DMS79 (cell line): ENCODE measurements at places on chromosomes 2 and 18.

DNA sequence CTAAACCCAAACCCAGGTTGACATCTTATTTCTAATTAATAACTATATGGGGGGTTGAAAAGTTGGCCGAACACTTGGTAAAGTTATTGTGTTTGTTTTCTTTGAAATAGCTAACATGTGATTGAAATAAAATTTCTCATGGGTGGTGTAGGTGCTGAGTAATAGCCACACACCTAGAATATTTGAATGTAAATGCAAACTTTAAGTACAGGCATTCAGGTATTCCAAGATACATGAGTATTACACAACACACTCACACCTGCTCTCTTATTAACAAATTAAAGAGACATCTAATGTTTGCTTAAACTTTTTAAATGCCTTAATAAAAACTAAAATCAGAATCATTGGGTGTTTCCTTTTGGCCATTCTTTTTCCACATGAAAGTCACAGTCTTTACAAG, 165.5 kb downstream of the EHBP1 start:
- no peak for DNase-seq

DNA sequence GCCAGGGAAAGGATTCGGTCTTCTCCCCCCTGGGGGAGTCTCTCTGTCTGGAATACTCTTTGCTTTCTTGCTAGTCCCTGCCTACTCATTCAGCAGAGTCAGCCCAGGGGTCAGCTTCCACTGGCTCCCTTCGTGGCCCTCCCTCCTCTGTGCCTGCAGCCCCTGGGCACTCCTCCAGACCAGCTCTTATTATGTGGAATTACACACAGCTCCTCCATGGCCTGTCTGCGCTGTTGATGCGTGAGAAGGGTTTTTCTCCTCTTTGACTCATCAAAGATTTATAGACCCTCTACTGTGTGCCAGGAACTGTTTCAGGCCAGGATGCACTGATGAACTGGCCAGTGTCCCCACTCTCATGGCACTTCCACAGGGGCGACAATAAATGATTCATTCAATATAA, 44.4 kb downstream of the ST8SIA5 start:
- no peak for DNase-seq

GRCh38 chr18:32773382-32773712, 524 bp upstream of the KLHL14 start:
- DNase-seq: no peak

GRCh38 chr2:178796079-178796677, 11.0 kb downstream of the TTN start:
- no peak for DNase-seq

DNA sequence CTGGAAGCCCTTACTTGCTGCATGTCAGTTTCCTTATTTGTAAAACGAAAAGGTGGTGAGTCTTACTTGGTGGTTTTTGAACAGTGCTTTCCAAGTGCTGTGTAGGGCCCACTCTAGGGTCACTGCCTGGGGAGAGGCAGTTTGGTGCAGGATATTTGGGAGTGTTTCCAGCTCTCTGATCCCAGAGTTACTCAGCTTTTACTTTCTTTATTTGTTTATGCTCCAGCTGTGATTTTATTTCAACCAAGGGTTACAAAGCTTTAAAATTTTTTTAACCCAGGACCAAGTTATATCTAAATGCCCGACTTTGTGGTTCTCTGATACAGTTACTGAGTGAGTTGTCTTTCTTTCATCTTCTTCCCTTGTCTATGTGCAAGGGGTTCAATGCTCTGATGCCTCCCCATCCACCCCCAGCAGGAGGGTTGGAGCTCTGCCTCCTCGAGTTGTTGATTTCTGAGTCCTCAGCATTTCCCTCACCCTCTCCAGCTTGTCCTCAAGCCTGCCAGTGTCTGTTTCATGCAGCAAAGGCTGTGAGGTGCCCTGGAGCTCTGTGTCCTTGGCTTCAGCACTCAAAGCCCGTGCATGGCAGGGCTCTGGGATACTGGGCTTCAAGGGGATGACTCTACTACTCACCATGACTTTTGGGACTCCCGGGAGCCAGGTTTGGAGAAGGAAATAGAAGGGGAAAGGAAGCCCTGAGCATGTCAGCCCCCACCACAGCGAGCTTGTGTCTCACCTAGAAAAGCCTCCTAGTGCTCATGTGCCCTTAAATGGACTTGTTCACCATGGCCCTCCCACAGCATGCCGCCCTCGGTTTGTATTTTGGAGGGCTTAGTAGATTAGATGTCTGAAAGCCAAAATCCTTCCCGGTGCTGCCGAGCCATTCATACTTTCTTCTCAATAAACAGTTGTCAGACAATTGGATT, 236.8 kb downstream of the SETBP1 start:
- DNase-seq: peak; percentile 79

DNA sequence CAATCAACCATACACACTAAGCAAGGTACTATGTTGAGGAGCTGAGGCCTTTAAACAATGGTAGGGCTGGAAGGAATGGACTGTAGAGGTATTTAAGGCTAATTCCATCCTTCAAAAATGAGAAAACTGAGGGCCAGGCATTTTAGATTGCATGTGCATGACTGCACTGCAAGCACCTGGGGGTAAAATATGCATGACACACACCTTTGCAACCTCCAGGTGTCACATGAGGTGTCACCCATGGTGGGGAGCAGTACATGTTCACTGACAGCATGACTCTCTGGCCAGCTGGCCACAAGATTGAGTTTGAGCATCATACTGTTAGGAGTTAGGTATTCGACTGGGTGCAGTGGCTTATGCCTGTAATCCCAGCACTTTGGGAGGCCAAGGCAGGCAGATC, 182.8 kb downstream of the ZBTB7C start:
- no peak for DNase-seq

- DNase-seq: no peak
These were observed 49.3 kb upstream of the AP1S3 start for GRCh38 chr2:223886726-223887125.

- no peak for DNase-seq
These were observed 1240.8 kb upstream of the CRIM1 start for GRCh38 chr2:35114765-35115164.

GRCh38 chr2:151459358-151459757, 49.7 kb downstream of the RIF1 start:
- DNase-seq: no peak

GRCh38 chr2:99819766-99820165, 322.6 kb downstream of the AFF3 start:
- DNase-seq: peak; percentile 30

GRCh38 chr18:79260023-79260422, 135.7 kb upstream of the NFATC1 start:
- DNase-seq: no peak

- DNase-seq: no peak
These were observed 908.2 kb downstream of the TSN start for GRCh38 chr2:122663620-122664019.

- DNase-seq: peak; percentile 25
These were observed 756 bp downstream of the ABI2 start for GRCh38 chr2:203328760-203329540.

DNA sequence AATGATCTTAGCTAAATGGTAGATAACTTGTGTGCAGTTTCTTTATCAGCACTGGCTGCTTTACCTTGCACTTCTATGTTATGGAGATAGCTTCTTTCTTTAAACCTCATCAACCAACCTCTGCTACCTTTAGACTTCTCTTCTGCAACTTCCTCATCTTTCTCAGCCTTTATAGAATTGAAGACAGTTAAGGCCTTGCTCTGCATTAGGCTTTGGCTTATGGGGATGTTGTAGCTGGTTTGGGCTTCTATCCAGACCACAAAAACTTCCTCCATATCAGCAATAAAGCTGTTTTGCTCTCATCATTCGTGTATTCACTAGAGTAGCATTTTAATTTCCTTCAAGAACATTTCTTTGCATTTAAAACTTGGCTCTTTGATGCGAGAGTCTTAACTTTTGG, 123.7 kb downstream of the PIK3C3 start:
- DNase-seq: no peak

GRCh38 chr18:22789052-22789451, 144.1 kb upstream of the RBBP8 start:
- no peak for DNase-seq

GRCh38 chr2:119864318-119864717, 104.6 kb downstream of the PTPN4 start:
- DNase-seq: no peak

- no peak for DNase-seq
These were observed 4.5 kb downstream of the KIF3C start for GRCh38 chr2:25977768-25978167.

GRCh38 chr2:216233281-216233995, 124.3 kb downstream of the XRCC5 start:
- no peak for DNase-seq
